ENCODE measurements at places on chromosomes 3 and 15. TPM values are rescaled to one million over a fixed set of nuclear protein-coding genes. Genes with fewer than 3 reads are reported as not detected.

DNA sequence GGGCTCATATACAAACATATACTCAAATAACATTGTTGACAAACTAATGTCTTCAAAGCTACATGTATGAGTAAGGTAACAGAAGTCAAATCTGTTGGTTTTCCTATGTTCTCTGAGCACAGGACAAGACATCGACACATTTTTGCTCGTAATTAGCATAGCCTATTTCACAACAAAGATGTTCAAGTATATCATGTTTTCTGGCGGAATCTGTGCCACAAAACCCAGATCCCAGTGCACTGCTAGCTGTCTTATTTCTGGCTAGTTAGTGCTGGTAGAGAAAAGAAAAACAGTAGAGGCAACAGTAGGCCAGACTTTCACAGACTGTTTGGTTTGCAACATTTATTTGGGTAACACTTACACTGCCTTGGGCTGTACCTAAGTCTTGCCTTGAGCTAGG is 51.2 kb downstream of the RUBCN start:
- no peak for DNase-seq

DNA sequence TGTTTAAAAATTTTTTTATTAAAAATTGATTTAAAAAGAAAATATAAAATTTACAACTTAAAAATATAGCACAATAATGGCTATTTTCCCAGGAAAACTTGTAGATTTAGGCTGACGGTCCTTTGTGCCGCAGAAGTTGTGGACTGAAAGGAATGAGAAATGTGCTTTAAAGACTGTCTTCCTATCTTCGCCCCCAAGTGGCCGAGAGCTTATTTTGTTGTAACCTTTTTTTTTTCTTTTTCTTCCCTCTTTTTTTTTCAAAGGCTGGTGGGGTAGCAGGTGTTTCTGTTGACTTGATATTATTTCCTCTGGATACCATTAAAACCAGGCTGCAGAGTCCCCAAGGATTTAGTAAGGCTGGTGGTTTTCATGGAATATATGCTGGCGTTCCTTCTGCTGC is 15.5 kb downstream of the SLC25A26 start:
- DNase-seq, result no peak

DNA sequence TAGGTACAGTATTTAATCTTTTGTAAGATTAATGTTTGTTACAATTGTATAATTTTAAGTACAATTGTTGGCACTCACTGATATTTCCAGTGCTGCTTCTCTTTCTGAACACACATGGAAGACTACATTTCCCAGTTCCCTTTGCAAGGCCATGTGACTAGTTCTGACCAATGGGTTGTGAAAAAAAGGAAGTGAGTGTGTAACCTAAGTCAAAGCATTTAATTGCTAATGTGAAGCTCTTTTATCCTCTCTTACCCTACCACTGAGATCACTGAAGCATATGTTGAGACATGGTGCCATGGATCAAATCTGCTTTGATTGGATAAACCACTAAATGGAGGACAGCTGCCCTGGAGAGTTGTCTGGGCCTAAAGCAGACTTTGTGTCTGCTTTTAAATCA is 83.9 kb upstream of the PLXND1 start:
- DNase-seq, result peak; percentile 16

DNA sequence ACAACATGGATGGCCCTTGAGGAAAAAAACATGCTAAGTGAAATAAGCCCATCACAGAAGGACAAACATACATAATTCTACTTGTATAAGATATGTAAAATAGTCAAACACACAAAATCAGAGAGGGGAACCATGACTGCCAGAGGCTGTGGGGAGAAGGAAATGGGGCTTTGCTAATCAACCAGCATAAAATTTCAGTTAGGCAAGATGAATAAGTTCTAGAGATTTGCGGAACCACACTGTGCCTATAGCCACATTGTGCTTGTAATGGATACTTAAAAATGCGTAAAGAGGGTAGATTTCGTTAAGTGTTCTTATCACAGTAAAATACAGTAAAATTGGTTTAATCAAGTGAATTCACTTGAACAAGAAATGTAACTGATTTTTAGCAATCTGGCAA is 33.7 kb upstream of the SPTBN5 start:
- no peak for DNase-seq

Gene SPATA12
- not detected for total RNA-seq

Gene MFN1
- 31.3 TPM for total RNA-seq

Data from activated CD4-positive, alpha-beta memory T cell treated with anti-CD3 and anti-CD28 coated beads for 36 hours (primary cell).